ENCODE measurements at places on chromosomes 7 and 10. TPM values are rescaled to one million over a fixed set of nuclear protein-coding genes. Genes with fewer than 3 reads are reported as not detected.

LIPF gene
- total RNA-seq, result not detected

MTURN gene
- total RNA-seq, result 2.2 TPM

DNA sequence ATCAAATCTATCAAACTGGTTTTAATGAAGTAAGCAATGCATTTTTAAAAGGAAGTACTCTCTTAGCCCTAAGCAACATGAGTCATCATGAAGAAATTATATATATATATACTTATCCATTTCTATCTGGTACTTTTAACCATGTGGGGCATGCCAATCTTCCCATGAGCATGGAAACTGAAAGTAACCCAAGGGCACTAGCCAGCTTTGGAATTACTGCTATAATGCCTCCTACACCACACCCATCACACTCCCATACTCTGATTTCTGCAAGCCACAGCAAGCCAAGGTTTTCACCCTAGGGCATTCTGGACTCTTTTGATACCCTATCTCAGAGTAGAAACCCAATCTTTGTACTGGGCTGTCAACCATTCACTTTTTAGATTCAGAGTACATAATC, 204.6 kb downstream of the IMMP2L start:
- no peak for DNase-seq

GRCh38 chr10:96664563-96664962, 55.8 kb downstream of the PIK3AP1 start:
- DNase-seq, result no peak

DNA sequence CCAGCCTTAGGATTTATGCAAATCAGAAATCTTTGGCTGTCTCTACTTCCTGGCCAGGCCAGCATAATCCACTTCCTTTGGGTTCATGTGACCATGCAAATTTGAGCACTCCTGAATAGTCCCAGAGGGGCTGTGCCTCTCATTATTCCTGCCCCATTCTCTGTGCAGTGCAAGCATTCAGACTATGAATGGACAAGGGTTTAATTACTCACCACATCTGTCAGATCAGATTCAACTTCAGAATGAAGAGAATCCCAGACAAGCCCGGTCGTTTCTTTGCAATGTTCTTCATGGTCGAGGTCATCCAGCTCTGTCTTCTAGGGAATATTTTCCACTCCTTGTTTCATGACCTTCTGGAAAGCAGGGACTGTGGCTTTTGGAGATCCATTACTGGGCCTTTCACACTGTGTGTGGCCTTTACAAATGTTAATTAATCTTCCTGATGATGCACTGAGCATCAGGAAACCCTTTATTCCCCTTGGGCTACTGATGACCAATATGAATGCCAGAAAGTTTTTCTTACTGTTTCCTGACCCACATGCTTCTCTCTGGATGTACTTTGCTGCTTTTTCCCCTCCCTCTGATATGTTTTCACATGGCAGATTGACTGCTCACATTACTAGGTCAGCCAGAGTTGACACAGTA, 217.6 kb upstream of the TCF7L2 start:
- DNase-seq, result no peak
